Fibroblast of the aortic adventitia (primary cell): ENCODE measurements at places on chromosomes 3 and 15. TPM values are rescaled to one million over a fixed set of nuclear protein-coding genes. Genes with fewer than 3 reads are reported as not detected.

DCLK3 gene
- total RNA-seq: 0.25 TPM in 1 of 2 replicates, not detected in the other

DNA sequence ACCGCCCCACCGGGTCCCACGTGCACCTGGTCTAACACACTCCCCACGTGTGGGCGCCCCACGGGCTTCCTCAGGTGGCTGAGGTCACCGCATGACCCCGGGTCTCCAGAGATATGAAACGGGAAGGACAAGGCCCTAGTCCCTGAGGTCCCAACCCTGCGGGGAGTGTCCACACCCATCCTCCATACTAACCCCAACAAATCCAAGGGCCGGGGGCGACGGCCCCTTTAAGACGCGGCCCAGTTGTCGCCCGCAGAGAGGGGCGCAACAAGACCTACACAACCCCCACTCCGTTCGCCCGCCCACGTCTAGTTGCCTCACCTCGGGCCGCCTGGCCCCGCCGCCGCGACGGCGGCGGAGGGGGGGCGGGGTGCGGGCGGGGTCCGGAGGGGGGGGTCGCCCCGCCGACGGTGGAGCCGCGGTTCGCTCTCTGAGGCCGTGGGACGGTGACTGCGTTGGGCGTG lies 396 bp downstream of the INO80 start:
- DNase-seq: peak; percentile 48

- DNase-seq: no peak
These were observed 5.6 kb downstream of the CCDC9B start for GRCh38 chr15:40334941-40335795.

GRCh38 chr15:29934251-29934650 lies 112.0 kb upstream of the TJP1 start:
- DNase-seq: peak; percentile 72

DNA sequence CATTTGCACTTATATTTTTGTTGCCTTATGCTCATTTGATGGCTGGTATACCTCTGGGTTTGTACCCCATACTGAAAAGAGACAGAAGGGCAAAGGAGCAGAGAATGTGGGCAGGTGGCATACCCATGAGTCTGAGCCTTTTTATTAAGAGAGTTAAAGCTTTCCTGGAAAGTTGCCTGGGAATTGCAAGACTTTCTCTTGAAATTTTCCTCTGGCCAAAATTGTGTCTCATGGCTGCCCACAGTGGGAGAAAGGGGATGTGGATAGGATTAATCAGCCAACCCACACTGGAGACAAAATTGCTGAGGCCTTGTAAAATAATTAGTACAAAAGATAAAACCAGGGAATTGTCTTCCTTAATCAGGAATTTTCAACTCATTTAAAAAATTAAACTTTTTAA lies 8.2 kb upstream of the NMD3 start:
- peak; percentile 43 for DNase-seq

DNA sequence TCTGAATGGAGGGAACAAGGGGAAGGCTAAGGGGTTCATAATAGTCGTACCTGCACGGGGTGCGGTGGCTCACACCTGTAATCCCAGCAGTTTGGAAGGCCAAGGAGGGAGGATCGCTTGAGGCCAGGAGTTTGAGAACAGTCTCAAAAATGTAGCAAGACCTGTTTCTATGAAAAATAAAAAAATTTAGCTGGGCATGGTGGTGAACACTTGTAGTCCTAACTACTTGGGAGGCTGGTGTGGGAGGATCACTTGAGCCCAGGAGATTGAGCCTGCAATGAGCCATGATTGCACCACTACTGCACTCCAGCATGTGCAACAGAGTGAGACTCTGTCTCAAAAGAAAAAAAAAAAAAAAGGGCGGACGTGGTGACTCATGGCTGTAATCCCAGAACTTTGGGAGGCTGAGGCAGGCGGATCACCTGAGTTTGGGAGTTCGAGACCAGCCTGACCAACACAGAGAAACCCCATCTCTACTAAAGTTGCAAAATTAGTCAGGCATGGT lies 17.9 kb upstream of the HDAC11 start:
- DNase-seq: no peak

- peak; percentile 90 for DNase-seq
These were observed 221.8 kb downstream of the CBLB start for GRCh38 chr3:105647047-105647446.

DNA sequence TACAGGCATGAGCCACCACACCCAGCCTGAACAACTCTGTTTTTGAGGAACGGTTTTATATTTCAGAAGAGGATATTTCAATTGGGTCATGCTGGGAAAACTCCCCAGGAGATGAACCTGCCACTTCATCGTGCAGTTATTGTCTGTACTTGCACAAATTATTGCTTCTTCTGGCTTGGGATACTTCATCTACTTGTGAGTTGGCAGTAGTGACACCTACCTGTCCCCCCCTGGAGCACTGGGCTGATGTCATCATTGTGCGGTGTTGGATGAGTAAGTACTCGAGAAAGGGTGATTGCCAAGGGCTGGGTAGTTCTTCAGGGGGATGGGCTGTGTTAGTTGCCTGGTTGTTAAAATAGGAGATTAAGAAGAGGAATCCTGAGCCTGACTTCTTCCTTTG lies 85.1 kb upstream of the SAMMSON start:
- no peak for DNase-seq

DNA sequence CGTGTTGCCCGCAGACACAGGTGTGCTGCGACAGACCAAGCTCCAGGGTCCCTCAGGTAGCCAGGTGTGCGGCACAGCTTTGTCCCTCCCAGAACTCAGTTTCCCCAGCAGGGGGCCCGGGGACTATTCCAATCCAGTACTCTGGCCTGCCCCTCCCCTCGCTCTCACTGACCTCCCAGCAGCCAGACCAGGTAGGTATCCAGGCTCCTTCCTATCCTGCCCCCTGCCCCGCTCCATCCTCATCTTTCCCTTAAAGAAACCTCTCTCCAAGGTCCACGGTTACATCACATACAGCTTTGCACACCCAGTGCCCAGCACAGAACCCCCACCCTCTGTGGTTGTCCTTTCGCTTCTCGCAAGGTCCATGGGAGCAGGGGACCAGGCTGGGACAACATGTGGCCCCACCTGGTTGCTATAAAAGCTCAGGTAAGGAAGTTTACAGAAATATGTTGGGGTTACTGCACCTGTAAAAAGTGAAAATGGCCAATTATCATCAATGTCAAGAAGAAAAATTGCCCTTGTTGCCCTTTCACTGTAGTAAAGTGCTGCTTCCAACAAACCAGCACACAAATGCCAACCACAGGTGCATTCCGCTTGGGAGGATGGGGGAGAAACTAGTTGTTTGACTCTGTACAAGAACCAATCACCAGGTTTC lies 7.3 kb upstream of the CYP11A1 start:
- DNase-seq: no peak

DNA sequence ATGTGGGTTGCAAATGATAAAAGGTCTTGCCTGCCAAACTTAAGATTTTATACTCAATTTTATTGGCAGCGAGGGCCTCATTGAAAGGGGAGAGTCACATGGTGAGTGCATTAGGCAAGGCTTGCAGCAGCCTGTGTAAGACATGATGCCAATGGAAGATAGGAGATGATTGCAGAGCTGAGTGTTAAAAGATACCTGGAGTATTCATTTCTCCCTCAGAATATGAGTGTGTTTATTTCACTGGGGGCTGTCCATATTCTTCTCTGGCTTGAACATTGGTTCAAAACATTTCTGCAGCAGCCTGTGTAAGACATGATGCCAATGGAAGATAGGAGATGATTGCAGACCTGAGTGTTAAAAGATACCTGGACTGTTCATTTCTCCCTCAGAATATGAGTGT lies 165.2 kb upstream of the NUDT16 start:
- peak; percentile 29 for DNase-seq

DNA sequence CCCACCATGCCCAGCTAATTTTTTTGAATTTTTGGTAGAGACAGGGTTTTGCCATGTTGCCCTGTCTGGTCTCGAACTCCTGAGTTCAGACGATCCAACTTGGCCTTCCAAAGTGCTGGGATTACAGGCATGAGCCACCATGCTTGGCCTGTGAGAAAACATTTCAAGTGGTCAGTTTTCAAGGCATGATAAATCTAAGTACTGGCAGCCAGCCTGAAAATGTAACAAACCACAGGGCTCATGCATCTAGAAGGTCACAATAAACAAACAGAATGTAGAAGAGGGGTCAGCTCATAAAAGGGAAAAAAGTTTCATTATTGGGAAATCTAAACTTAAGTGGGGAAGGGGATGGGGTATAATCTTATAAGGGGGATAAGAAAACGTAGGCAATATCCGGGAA lies 39.9 kb downstream of the PPCDC start:
- DNase-seq: peak; percentile 78

- DNase-seq: no peak
These were observed 351.2 kb downstream of the LPP start for GRCh38 chr3:188505151-188505550.

DNA sequence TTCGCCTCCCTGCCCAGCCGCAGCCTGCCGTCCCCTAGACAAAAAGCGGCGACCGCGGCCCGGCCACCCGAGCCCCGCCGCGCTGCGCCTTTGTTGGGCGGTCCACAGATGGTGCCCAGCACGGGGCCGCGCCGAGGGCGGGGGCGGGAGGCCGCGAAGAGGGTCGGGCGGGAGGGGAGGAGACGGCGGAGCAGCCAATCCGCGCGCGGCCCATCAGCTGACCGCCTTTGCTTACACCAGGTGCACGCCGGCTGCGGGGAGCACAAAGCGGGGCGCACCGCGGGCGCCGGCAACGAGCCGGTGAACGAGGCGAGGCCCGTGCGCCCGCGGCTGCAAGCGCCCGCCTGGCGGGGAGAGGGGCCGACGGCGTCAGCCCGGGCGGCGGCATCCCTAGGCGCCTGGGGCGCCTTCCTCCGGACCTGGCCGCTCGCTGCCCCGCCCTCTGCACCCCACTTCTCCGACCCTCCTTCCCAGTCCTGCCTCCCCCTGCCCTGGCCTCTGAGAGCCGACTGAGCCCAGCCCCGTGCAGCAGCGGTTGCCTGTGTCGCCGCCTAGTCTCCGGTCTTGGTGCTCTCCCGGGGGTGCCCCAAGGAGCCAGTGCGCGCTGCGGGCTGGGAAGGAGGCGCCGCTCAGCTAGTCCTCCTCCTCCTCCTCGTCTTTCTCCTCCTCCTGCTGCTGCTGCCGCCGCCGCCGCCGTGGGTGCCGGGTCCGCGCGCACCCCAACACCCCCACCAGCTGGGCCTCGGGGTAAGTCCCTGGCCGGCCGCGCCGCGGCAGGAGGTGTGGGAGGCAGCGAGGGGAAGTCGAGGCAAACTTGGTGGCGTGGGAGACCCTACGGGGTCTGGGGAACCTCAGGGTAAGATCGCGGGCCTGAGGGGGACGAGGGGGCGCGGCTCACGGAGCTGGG lies at the start of gene LRRN1:
Gene LRRN1 (plus strand): TSS at position 259 of the 907 bp plus-strand sequence. CDS start 45,211 bp downstream, outside the sequence.
- no peak for DNase-seq
